ENCODE measurements at places on chromosomes 3 and 15.

- DNase-seq, result no peak
Observed at GRCh38 chr3:14902719-14903118, 44.7 kb upstream of the NR2C2 start.

DNA sequence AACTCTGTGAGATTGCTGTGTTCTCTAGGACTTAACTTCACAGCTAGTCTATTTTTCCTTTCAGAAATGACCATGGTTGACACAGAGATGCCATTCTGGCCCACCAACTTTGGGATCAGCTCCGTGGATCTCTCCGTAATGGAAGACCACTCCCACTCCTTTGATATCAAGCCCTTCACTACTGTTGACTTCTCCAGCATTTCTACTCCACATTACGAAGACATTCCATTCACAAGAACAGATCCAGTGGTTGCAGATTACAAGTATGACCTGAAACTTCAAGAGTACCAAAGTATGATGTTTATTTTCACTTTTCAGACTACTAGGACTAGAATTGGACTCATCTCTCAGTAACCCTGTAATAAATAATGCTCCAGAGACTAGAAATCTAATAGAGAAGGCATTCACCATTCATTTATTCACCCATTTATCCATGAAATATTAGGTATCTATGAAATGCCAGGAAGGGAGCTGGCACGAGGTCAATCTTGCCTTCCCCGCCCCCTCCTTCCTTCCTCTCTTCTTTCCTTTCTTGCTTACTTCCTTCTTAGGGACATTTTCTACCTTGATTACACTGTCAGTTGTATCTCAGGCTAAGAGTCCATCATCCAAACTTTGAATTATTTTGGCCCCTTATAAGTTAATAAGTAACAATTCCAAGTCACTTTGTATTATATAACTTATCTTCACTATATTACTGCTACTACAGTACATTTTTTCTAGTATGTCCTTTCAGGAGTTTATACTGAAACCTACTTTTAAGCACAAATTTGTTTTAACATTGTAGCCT, 91.0 kb downstream of the PPARG start:
- no peak for DNase-seq

- DNase-seq, result no peak
Observed at GRCh38 chr15:34331809-34332208, 5.8 kb downstream of the SLC12A6 start.

- DNase-seq, result peak; percentile 3
Observed at GRCh38 chr15:39690881-39691634, 91.6 kb downstream of the FSIP1 start.

GRCh38 chr3:55521738-55522421, 34.8 kb upstream of the WNT5A start:
- no peak for DNase-seq
